Liver (tissue), 10 donors: ENCODE measurements at places on chromosomes 13 and 19. TPM values are rescaled to one million over a fixed set of nuclear protein-coding genes. Genes with fewer than 3 reads are reported as not detected.

DNA sequence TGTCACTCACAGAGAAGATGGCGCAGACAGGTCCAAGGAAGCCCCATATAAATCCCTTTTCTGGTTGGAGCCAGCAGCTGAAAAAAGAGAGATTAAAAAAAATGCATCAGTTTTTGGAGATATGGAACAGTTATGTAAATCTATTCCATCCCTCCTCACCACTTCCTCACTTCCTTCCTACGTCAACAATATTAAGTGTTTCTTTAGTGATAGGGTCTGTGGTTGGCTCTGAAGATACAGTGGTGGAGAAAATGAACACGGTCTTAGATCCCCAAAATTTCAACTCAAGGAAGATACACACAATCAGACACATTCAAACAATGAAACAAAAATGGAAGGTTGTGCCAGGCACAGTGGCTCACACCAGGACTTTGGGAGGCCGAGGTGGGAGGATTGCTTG is 31.5 kb downstream of the ADGRE2 start:
- no peak for DNase-seq

DNA sequence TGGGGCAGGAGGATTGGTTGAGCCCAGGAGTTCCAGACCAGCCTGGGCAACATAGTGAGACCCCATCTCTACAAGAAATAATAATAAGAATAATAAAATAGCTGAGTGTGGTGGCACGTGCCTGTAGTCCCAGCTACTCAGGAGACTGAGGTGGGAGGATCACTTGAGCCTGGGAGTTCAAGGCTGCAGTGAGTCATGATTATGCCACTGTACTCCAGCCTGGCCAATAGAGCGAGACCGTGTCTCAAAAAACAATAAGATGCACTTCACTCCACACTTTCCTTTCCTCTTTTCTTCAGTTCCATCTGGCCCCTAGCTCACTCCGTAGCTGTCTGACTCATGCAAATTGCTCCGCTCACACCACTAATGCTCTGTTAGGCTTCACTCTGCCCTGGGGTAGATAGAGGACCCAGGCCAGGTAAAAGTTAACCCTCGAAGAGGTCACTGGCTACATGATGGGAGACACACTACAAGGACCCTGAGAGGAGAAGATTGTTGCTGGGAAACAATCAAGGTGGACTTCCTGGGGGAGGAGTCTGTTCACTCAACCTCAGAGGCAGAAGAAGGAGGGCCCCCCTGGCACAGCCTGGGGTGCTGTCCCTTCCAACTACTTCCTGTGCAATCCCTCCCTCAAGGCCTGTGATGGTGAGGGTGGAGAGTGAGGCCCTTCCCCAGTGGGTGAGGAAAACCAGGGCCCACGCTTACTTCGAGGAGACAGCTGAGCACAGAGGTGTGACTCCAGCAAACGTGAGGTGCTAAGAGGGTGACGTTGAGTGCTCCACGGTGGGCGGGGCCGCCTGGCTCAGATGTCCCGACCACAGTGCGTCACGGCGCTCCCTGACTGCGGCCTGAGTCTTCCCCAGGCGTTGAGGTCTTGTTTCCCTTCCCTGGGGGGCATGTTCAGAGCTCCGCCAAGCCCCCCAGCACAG is 8.8 kb upstream of the TNFSF9 start:
- no peak for DNase-seq

DNA sequence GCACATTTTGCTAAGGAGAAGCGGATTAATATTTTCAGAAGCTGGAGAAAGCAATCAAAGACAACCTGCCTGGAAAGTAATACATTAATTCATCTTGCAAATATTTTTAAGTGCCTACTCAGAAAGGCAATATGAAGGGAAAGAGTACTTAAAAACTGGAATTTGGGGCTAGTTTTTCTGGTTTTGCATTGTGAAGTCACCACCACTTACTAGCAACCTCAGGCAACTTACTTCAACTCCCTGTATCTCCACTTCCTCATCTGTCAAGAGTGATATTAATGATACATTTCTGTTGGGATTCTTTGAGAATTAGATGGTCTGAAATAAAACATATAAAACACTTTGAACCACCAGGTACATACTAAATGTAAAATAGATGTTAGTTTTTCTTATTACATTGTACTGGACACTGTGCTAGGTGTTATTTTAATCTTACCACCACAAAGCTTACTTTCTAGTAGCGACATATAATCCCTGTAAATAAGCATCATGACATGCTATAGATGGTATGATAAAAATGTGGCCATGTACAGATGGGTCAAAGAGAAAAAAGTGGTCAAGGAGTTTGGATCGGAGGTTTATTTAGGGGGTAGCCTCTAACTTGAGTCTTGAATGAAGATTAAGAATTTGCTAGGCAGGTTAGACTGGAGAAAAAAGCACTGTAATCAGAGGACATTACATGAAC is 101.2 kb downstream of the SPRY2 start:
- DNase-seq, result no peak

GRCh38 chr13:73934215-73934641 is 200.0 kb downstream of the KLF12 start:
- no peak for DNase-seq

- DNase-seq, result no peak
Observed at GRCh38 chr13:41137241-41137640, 4.6 kb upstream of the KBTBD6 start.

DNA sequence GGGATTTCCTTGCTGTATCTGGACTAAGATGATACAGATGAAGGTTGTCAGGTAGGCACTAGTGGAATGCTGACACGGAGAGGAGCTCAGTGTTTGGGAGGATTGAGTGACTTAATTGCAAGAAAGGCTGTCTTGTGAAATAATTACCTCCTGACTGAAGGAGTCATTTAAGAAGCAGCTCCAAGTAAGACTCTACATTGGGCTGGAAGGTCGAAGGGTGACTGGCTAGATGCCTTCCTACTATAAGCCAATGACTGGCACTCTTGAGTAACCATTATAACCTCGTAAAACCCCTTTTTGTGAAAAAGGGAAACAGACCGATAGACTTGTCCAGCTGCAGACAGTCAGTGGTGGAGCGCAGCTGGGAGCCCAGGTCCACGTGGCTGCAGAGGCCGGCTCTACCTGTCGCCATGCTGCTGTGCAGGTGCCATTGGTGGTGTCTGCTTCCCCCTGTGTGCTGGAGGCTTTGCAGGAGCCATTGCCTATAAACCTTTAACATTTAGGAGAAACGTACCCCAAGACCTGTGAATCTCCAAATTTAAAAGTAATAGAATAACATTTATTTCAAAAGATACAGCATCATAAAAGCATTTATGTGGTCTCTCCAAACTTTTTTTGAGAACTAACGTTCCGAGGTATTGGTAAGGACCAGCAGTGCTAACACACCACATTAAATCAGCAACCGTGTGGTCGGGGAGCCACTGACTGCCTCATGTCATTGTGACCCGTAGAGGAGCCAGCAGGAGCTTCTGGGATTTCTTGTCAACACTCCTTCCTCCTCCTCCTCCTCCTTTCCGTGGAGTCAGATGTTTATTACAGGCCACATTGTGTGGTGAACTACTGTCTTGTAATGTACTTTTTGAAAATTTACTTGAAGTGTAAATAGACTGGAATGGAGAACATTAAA is 80.4 kb upstream of the TEX29 start:
- no peak for DNase-seq

DNA sequence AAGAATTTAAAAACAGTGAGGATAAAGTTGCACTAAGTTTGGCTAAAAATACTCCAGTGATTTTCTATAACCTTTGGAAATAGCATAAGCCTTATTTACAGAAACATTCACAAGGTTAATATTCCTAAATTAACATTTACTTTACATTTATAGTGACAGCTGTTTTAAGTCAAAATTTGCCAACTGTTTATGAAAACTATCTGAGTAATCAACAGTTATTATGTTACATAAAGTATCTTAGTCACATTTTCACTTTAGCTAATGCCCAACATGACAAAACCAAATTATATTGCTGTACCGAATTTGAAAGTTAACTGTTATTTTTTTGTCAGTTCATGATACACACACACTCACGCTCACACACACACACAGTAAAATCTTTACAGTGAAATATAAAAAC is 1.2 kb downstream of the TNFRSF19 start:
- no peak for DNase-seq

DNA sequence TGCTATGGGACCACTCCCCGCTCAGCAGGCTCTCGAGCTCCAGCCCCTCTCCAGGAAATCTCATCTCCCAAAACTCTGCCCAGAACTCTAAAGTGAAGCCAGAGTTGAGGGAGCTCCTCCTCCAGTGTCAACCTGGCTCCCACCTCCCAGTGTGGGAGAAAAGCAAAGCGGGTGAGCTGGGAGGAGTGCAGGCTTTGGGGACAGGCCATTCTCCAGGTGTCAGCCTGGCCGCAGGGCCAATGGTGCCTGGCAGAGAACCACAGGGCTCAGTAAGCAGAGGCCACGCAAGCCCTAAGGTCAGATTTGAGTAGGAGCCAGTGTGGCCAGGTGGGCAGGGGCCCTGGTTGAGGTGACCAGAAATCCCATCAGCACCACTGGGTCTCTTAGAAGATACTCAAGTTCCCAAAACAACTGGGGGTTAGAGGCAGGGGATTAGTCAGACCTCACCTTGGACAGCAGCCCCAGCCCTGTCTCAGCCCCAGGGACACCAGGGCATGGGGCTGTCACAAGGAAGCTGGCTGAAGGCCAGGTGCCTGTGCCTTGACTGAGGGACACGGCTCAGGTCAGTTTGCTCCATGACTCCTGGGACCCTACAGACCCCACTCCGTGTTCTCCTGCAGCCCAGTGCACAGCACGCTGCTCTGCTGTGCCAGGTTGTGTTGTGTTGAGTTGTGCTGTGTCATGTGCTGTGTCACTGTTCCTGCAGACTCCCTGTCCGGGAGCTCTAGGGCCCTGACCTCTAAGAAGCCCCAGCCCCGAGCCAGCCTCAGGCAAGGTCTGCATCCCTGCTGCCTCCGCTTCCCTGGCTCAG is 2.8 kb upstream of the ZNF181 start:
- DNase-seq, result no peak

- DNase-seq, result no peak
Observed at GRCh38 chr13:26853323-26853722, 92.7 kb upstream of the GPR12 start.

- no peak for DNase-seq
Observed at GRCh38 chr13:20953245-20953931, 50.8 kb upstream of the XPO4 start.

GRCh38 chr19:30224689-30225606 is 147.2 kb upstream of the ZNF536 start:
- no peak for DNase-seq

GRCh38 chr19:51082611-51083010 is at the start of gene KLK14:
KLK14 (minus strand) TSS chr19:51082887; CDS start chr19:51082614, 273 bp downstream.
- DNase-seq, result no peak

- DNase-seq, result no peak
Observed at GRCh38 chr13:113939944-113940297, 34.0 kb downstream of the C13orf46 start.

DNA sequence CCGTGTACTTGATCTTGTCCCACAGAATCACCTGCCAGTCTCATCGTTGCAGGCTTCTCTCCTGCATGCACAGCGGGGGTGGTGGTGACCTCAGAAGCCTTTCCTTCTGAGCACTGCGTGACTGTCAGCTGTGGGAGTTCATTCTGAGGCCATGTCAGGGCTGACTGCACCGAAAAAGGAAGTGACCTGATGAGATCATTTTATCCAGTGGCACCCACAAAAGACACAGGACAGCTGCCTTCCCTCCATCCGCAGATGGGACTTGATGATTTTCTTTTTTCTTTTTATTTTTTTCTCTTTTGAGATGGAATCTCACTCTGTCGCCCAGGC is 89.7 kb downstream of the RAB20 start:
- no peak for DNase-seq

DNA sequence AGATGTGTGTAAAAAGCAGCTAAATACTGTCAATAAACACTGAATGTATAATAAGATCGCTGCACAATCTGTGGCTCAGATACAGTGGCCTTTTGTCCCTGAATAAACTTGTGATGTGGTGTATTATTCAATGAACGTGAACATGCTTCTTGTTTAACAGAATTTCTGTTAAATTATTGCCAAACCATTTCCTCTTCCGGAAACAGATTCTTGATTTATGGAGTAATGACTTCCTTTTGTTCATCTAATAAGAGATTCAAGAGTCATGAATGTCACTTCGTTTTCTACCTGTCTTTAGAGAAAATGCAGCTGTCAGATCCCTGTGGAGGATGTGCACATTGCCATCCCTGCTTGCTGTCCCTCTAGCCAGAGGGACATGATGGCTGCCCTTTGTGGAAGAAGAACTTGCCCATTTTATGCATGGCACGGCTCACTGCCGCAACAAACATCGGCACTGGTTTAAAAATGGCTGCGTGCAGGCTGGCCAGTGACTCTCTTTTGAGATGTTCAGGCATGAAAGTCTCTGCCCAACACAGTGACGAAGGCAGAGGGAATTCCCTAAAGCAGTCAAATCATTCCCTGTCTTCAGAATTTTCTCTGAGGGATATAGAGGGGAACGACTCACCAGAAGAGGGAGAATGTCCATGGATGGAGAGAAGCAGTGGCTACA is 3.1 kb upstream of the TNFSF13B start:
- DNase-seq, result no peak

DNA sequence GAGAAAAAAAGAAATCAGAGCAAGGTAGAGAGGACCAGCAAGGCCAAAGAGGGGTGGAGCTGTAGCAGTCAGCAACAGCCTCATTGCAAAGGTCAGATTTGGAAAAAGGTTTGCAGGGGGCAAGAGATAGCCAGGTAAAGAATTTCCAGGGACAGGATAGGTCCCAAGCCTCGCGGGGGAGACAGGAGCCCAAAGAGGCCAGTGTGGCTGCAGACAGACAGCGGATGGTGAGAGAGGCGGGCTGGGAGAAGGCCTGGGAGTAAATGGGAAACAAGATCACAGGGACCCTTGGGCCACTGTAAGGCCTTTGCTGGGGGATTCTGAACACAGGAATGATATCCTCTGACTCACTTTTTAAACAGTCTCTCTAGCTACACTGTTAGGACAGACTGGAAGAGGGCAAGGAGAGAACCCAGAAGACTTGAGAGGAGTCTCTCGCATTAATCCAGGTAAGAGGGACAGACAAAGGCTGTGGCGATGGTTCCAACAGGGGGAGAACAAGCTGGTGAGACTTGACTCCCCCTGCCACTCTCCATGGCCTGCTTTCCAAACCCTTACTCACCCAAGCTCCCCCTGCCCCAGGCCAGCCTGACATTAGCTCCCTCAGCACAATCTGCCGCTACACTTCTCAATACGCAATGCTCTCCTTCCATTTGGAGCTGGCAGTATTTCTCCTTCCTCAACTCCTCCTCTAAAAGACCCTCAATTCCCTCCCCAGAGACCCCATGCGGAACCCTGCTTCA is 31.8 kb downstream of the DOCK9 start:
- no peak for DNase-seq

DNA sequence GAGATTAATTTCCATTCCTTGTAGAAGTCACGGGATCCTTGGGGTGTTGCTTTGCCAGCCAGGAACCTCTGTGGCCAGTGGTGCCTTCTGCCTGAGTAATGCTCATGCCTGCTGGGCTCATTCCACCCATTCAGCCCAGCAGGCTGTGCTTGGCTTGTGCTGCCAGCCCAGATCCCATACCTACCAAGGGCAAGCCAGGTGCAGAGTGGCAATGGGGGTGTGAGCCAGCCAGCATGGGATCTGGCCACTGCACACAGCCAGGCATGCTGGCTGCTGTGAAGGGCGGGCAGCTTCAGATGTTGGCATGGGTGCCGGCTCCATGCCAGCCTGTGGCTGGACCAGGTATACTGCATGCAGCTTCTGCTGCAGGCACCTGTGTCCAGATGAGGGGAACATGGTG is 42.5 kb downstream of the WDFY2 start:
- no peak for DNase-seq

Gene ELAVL3
- total RNA-seq, result not detected

Gene SULT2B1
- total RNA-seq, result not detected

Gene IGFL1
- total RNA-seq, result not detected

Gene NPAS1
- total RNA-seq, result not detected

Gene ZIC2
- not detected for total RNA-seq
